B cell (primary cell): ENCODE measurements at places on chromosomes 11 and 22. TPM values are rescaled to one million over a fixed set of nuclear protein-coding genes. Genes with fewer than 3 reads are reported as not detected.

GRCh38 chr22:46011627-46012181 is 34.7 kb upstream of the WNT7B start:
- DNase-seq: no peak

DNA sequence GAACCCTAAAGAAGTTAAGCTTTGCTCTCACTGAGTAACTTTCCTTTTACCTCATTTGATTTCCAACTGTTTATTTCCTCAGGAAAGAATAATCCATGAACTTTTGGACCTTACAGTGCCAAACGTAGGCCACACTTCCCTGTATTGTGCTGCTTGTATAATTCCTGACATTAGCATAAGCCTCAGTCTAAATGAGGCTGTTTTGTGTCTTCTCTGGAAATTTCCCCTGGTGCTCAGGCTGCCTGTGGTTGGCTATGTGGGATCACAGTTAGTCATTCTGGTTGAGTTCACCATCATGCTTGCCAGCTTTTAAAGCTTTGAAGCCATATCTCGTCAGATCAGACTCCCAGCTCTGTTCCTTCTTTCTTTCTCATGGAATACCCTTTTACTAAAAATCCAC is 107.0 kb downstream of the FAM76B start:
- DNase-seq: no peak

DNA sequence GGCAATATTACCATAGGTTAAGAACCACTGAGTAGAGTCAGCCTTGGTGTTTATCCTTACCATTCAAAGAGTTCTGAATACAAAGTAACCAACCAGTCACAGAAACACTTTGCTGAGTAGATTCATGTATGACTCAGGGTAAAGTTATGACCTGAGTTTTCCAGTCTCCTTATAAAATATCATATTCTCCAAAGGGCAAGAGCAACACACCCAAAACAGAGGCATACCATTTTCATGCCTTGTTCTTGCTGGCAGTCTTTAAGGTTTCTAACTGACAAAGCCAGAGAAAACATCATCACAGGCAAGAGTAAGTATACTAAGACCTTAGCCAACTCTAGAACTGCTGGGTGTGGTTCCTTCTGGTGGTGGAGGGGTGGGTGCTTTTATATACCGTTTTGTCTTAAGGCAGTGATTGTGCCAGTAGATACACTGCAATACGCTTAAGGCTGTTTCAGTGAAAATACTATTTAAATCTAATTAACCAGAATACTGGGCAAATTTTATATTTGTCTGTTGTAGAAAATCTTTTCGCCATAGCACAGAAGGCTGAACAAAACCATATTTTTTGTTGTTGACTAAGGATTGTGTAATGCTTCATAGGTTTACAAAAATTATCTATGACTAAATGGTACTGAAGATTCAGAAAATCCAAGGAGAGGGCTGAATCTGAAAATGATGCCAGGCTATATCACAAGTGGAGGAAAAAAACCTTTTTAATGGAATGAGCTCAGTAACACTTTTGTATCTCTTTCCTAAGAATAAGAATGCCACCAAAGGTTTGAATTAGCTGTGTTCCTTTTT is 3.0 kb downstream of the ATL3 start:
- no peak for DNase-seq

- DNase-seq: no peak
These were observed 670 bp downstream of the SC5D start for GRCh38 chr11:121293288-121293594.

DNA sequence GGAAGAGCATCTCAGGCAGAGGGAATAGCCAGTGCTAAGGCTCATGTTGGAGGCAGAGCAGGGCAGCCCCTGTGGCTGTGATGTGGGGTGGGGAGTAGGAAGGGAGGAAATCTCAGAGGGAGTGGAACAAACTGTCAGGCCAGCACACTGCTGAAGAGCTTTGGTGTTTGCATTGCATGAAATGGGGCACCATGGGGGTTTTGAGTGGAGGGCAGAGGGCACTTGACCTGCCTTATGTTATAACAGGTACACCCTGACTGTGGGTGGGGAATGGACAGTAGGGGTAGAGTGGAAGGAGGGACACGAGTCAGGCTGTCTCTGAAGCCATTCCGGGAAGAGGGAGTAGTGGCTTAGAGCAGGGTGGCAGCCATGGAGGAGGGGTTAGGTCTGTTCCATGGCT is 24.0 kb downstream of the PRDM11 start:
- no peak for DNase-seq

DNA sequence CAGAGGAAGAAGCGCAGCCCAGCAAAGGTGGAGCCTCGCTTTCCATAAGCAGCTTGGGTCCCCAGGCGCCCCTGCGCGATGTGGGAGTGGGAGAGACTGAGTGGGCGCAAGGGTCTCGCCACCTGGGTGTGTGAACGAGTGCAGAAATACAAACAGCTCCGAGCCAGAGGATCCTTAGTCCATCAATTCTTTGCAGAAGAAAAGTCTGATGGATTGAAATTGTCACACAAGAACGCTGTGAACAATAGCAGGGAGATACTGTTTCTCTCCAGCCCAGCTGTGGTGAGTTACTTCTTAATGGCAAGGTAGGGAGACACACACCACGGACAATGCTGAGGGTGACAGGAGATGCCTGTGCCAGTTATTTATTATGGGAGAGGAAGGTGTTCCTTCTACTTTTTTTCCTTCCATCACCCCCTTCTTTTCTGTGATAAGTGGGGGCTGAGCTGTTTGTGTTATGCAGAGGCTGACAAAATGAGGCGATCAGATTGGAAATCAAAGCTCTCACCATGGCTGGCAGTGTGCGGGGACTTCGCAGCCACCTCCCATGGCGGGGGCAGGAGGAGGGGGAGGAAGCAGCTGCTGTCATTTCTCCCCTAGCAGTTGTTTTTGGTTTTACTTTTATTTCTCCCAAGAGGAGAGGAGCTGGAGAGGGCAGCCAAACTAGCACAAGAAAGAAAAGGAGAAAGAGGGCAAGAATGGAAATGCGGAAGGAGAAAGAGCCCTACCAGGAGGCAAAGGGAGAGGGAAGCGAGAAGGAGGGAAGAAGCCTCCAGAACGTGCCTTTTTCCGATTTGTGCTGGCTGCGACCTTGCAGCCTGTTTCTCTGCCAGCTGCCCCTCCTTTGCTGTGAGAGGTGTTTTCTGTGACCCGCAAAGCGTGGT is 755.8 kb downstream of the NTM start:
- DNase-seq: no peak

- DNase-seq: no peak
These were observed 171.4 kb upstream of the CTSC start for GRCh38 chr11:88508759-88509581.

- no peak for DNase-seq
These were observed 132.6 kb downstream of the MICAL2 start for GRCh38 chr11:12242966-12243365.

DNA sequence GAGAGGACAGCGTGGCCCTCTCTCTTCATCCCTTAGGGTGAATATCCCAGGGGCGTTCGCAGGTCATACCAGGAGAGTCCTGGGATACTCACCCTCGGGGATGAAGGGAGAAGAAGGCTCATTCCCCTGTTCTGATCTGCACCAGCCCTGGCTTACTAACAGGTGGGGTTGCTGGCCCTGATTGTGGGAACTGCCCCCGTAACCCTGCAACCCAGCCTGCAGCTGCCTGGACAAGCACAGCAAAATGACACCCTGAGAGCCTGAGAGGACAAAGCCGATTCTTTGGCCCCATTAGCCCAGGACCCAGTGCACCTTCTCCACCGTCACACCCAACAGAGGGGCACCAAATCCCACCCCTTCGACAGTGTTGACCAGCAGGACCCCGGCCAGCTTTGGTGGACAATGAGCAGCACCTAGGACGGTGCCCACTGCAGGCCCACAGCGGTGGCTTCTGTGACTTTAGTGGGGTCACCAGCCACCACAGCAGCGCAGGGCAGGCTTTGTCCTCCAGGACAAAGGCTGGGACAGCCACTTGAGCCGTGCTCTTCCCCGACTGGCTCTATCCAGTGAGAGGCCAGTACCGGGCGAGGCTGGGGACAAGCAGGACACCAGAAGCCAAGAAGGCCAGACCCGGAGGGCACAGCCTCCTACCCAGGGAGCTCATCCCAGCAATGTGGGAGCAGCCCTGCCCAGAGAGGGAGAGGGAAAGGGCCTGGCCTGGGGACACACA is 98.5 kb upstream of the RTL6 start:
- DNase-seq: no peak

GRCh38 chr22:28600546-28601143 is 79.0 kb downstream of the TTC28 start:
- DNase-seq: peak; percentile 68

DNA sequence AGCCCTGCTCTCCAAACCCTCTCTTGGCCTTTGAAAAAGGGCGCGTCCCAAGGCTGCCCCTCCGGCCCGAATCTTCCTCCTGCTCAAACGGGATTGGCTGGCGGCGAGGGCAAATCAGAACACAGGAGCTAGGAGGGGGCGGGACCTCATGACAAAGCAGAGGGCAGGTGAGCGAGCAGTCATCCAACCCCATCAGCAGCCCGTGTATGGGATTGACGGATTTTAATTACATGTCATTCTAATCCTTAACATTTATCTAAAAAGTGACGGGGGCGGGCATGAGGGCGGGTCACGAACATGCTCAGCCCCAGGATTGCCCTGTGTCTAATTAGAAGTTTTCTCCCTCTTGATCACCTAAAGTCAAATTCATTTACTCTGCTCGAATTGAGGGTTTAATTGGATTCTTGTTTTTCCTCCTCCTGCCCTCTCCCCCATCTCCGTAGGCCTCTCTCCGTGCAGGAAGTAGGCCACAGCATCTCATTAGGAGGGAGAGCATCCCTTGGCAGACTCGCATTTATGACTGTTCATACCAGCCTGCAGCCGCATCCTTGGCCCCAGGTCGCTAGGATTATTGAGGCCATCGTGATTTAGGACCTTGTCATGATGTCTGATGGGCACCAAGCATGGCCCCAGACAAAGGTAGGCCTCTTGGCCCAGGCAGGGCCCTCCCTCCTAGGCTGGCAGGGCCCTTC is 147.1 kb downstream of the CHST1 start:
- DNase-seq: no peak

DNA sequence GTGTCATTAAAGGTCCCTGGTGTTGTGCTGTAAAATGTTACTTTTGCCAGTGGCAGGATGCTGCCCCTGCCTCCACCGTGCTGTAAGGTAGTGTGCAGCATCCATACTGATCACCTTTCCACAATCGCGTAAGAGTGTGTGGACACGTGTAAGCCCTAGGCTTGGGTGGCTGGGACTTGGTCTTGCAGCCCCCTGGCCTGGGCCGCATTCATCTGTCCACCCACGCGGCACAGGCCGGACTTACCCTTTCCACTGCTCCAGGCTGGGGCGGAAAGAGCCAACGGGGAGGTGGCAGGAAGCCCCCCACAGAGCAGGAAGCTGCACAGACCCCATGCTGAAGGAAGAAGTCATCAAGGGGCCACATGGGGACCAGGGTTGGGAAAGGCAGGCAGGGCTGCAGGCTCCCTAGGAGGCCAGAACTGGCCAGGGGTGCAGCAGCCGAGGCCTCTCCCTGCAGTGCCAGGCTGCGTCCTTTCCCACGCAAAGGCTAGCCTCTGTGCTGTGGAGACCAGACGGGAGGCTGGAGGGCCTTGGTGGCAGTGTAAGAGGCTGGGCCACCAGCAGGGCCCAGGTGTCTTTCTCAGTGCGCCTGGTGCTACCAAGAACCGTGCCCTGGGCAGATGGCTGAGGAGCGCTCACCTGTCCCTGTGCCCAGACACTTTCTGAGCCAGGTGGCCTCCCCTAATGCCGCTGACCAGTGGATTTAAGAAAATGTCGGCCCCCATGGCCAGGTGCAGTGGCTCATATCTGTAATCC is 11.7 kb upstream of the TMEM191C start:
- DNase-seq: no peak

DNA sequence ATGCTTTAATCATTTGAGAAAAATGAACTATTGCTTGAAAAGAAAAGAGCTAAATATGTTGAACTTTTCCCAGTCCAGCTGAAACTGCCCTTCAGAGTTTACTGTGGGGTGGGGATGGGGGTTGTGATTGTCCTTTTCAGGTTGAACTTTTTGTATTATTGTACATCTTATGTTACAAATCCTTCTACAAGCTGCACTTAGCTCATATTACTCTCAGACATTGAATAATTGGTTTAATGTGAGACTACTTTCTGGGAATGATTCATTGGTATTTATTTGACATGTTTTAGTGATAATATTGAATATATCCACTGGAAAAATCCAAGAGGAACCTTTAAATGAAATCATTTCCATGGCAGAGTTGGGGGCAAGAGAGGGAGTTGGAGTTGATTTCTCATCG is 84.9 kb downstream of the ATXN10 start:
- DNase-seq: no peak

DNA sequence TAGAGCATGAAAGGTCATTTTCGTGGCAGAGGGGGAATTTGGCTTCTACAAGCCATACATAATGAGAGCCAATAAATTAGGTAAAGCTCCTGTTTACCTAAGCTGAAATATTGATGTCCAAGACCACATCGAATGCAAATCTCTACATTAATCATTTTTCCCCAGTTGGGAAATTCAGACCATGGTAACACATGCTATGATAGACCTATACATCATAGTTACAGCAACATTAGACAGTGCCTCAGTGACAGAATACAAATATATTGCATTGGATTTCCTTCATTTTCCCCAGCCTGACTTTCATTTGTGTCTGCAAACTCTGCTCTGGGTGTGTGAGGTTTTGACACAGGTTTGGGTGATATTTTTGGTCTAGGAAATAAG is 1079.7 kb upstream of the TENM4 start:
- no peak for DNase-seq

- no peak for DNase-seq
These were observed 210.5 kb downstream of the CTTN start for GRCh38 chr11:70608568-70609470.

DNA sequence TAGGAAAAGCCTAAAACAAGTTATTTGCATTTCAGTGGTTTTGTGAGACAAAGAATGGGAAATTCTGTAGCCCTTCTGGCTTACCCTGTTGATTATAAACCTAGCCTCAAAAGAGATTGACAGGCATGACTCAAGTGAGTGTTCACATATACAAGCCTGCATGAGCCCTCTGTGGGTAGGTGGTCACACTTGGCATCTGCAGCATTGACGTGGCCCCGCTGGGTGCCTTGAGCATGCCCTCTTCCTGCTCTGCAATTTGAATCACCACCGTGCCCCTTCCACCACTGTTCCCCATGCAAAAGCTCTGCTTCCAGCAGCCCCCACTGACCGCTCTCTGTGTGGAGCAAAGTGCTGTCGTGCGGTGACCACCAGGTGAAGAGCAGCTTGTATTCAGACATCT is 21.0 kb upstream of the ADSL start:
- no peak for DNase-seq

- no peak for DNase-seq
These were observed at the start of gene C22orf42 for GRCh38 chr22:32158712-32159533. Gene C22orf42 (minus strand): TSS chr22:32159303. CDS start chr22:32159215, 88 bp downstream.

The PATE2 gene
- not detected in 2 replicates for total RNA-seq

The MMP1 gene
- not detected in 2 replicates for total RNA-seq

The STK33 gene
- total RNA-seq: 9.3 and 13.2 TPM in 2 replicates

The ZBTB44 gene
- total RNA-seq: 89.4 and 102 TPM in 2 replicates

The DCDC1 gene
- total RNA-seq: not detected in 2 replicates

The SLC37A4 gene
- total RNA-seq: 13.2 and 14.3 TPM in 2 replicates

The NOX4 gene
- not detected in 2 replicates for total RNA-seq

The LDHAL6A gene
- 0.27 TPM in 1 of 2 replicates, not detected in the other for total RNA-seq

The NCF4 gene
- 117 and 118 TPM in 2 replicates for total RNA-seq

The YPEL1 gene
- 14.9 and 17.3 TPM in 2 replicates for total RNA-seq
